ENCODE measurements at places on chromosomes 11 and 22.

- DNase-seq = no peak
Measured at GRCh38 chr22:30241576-30242371, 4.8 kb downstream of the LIF start.

- no peak for DNase-seq
Measured at GRCh38 chr11:108125096-108125495, 3.7 kb downstream of the ACAT1 start.

DNA sequence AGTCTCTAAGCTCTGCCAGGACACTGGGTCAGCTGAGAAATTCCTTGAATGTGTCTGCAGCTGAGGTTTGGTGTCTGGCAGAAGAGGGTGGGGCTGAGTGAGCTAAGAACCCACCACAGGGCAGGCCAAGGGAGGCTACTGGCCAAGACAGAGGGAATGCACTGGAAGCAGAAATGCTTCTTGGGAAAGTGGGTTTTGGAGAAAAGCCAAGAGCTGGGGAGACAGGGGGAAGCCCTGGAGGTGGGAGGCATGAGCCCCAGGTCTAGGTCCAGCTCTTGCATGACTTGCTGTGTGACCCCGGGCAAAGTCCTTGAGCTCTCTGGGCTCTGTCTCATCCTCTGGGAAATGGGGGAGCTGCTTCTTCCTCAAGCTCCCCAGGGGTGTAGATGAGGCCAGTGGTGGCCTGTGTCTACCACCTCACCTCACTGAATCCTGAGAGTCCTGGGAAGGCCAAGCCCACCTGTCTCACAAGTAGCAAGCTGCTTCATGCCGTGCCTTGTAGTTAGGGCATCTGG is 2.3 kb downstream of the MMP11 start:
- peak; percentile 26 for DNase-seq

DNA sequence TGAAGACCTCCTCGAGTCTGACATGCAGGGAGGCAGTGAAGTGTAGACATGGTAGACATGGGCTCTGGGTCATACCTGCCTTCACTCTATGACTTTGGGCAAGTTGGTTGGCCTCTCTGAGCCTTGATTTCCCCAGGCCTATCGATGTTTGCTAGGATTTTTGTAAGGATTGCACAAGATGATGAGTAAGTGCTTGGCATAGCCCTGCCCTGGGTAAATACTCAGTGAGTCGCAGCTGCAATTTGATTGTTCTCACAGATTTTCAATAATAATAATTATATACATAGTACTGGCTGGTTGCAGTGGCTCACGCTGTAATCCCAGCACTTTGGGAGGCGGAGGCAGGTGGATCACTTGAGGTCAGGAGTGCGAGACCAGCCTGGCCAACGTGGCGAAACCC is 18.1 kb downstream of the MCM5 start:
- DNase-seq = peak; percentile 14

GRCh38 chr11:27281740-27282590 is 81.0 kb downstream of the CCDC34 start:
- DNase-seq = peak; percentile 93

DNA sequence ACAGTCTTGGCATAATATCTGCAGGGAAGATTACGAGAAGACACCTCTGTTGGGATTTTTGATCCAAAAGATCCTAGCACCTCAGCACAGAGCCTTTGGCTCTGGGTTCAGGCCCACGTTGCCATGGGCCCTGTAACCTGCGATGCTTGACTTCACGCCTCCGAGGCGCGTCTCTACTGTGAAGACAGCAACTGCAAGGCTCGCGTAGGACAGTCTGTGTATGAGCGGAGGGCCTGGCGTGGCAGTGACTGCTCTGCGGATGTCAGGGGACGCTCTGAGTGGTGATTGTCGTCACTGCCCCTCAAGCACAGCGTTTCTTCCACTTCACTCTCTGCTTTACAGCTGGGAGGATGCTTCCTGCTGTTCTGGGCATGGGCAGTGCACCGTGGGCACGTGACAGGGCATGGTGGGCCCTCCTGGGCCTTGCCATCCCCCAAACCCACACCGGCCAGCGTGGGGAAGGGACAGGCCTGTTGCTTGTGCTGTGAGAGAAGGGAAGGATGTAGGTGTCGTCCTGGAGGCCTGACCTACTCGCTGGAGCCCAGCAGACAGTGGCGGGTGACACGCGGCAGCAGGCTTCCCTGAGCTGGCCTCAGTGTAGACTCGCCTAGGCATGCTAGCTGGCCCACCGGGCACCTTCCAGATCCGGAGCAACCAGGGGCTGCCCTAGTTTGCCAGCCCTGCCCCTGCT is 26.5 kb downstream of the GLB1L2 start:
- DNase-seq = no peak

- DNase-seq = no peak
Measured at GRCh38 chr22:36731916-36732315, 28.4 kb upstream of the CACNG2 start.

GRCh38 chr11:132898676-132899075 is 633.6 kb downstream of the OPCML start:
- DNase-seq = peak; percentile 32

DNA sequence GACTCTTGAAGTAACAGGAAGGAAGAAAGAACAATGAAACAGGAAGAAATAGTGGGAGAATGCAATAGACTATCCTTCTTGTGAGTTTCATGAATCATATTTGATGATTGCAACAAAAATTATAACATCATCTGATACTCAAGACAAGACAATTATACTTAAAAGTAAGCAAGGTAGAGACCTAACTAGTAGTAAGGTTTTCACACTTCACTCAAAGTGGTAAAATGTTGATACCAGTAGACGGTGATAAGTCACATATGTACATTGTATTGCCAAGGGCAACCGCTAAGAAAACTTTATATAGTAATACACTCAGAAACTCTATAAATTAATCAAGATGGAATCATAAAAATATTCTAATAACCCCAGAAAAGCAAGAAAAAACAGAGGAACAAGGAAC is 107.8 kb downstream of the CYP2R1 start:
- no peak for DNase-seq

GRCh38 chr22:46625113-46625842 is 5.1 kb downstream of the GRAMD4 start:
- no peak for DNase-seq

- DNase-seq = no peak
Measured at GRCh38 chr11:34960277-34960676, 43.9 kb downstream of the PDHX start.

GRCh38 chr11:119085437-119085847 is 761 bp downstream of the HMBS start:
- DNase-seq = peak; percentile 27

GRCh38 chr11:130051082-130051481 is 18.6 kb upstream of the APLP2 start:
- peak; percentile 43 for DNase-seq

DNA sequence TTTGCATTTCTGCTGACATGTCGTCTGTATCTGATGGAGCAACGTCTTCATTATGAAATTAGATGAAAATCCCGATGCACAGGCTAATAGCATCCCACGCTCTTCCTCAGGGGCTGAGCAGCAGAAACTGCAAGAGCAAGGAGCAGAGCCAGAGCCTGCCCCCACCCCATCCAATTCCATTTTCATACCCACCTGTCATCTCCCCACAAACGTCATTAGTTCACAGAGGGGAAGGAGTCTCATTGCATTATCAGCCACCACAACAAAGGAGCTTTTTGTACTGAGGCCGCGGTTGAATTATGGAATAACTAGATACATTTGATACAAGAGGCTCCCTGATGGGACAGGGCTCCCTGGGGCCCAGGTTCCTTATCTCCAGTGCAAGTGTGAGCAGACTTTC is 515.0 kb downstream of the NTM start:
- DNase-seq = no peak

GRCh38 chr22:28711341-28711740 is 30.3 kb downstream of the CHEK2 start:
- no peak for DNase-seq

DNA sequence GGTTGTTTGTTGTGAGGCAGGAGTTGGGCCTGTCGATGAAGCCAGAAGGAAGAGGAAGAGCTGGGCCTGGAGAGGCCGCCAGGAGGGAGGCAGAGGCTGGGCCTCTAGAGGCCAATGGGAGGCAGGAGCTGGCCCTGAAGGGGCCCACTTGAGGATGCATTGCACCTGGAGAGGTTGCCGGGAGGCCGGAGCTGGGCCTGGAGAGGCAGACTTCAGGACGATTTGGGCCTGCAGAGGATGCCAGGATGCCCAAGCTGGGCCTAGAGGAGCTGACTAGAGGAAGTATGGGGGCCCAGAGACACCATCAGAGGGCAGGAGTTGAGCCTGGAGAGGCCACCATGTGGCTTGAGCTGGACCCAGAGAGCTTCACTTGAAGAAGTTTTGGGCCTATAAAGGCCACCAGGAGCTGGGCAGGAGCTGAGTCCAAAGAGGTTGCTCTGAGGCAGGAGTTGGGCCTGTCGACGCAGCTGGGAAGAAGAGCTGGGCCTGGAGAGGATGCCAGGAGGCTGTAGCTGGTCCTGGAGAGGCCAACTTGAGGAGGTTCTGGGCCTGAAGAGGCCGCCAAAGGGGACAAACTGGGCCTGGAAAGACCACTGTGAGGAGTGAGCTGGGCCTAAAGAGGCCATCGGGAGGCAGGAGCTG is 39.0 kb downstream of the OR4C45 start:
- DNase-seq = no peak

GRCh38 chr11:123382555-123383074 is 47.5 kb upstream of the GRAMD1B start:
- no peak for DNase-seq

- DNase-seq = peak; percentile 33
Measured at GRCh38 chr22:33209930-33210784, 152.0 kb upstream of the SYN3 start.

- DNase-seq = no peak
Measured at GRCh38 chr11:17366495-17366894, 14.9 kb downstream of the NCR3LG1 start.

DNA sequence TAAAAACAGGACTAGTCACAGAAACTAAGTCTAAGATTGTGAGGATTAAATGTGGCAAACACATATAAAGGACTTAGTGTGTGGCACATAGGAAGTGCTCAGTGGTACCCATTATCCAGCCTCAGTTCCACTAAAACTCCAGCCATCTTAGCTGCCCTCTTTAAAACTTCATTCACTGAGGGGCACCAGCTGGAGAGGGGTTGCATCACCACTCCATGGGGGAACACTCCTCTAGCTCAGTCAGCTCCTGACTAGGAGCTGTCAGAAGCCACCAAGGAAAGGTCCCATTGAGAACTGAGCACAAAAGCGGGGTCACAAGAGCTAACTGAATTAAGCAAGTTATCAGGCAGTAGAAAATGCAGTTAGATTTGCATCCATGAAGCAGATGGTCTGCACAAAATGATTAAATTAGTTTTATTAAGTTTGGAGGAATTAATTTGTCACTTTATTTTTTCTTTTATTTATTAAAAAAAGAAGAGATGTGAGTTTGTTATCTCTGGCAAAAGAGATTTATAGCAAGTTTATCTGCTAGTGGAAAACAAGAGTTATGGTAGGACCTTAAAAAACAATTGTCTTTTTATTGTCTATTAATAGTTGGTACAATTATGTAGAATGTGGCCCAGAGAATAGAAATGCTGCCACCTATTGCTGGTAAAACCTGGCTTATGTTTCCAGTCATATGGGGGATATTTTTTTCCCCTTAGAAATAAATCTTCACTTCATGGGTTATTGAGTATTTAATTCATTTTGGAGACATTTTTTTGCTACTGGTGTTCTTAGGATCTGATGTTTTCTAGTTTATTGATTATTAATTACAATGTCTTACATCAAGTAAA is 95.7 kb downstream of the NAV2 start:
- no peak for DNase-seq

DNA sequence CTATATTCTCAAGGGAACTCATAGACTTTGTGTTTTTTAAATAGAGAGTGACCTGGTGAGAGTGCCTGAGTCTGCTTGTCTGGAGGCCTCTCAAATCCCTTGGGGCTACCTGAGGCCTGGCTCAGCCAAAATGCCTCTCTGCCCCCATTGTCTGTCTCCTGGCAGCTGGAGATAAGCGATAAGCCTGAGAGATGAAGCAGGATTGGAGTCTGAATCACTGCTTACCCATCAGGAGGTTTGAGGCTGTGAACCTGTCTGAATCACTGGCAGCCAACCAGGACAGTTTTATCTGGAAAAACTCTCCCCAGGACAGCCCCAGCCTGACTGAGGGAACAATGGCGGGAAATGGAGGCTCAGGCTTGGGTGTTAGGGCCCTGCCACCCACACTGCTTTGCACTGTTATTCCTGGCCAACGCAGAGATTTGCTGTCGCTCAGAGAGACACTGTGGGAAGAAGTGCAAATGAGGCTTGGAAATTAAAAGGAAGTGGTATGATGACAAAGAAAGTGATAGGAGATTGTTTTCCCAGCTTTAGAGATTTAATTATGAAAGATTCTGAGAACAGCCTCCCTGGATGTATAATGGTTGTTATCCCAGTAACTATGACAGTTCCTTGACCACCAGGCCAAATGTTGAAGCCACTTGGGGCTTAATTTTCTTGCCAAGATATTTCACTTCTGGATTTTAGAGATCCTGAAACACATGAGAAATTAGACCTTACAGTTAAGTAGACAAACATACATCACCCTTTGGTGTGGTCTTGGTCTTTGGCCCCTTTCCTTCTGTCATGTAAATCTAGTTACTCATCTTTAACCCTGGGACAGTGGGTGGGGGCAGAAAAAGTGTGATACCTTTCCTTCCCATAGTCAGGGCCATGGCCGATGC is 102.1 kb downstream of the RASSF10 start:
- peak; percentile 52 for DNase-seq

- no peak for DNase-seq
Measured at GRCh38 chr11:14668731-14669301, 25.2 kb downstream of the PDE3B start.

DNA sequence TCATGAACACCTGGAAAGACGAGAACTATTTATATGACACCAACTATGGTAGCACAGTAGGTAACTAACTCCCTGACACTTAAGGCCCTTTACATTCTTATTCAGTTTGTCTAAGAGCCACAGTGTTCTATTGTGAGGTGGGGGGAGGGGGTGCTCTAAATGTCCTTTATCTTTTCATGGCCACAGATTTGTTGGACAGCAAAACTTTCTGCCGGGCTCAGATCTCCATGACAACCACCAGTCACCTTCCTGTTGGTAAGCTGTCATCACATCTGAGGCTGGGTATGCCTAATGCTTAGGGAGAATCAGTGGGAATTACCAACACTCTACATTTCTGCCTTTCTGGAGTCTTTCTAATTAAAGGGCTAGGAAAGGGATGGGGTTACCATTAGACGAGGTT is 30.7 kb downstream of the EHF start:
- DNase-seq = peak; percentile 17

DNA sequence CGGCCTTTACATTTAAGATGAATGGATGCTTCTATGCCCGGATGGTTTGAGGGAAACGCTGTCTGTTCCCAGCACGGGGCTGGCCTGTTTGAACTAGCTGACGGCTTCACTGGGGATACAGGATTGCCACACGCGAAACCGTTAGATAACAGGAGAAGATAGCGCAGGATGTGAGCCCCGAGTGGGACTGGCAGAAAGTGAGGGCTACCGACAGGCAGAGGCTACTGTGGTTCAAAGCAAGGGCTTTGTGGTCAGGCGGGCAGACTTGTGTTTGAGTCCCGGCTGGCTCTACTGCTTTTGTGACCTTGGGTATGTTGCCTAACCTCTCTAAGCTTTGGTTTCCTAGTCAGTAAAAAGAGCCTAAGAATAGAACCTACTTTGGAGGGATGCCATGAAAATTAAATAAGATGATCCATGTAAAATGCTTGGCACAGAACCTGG is 2.8 kb upstream of the OAF start:
- peak; percentile 14 for DNase-seq
